ENCODE measurements at places on chromosomes 1 and 21.

GRCh38 chr1:18481921-18482701 is 1.4 kb downstream of the KLHDC7A start:
- no peak for ATAC-seq

GRCh38 chr1:26839339-26839722 is 12.8 kb downstream of the ZDHHC18 start:
- ATAC-seq, result no peak

DNA sequence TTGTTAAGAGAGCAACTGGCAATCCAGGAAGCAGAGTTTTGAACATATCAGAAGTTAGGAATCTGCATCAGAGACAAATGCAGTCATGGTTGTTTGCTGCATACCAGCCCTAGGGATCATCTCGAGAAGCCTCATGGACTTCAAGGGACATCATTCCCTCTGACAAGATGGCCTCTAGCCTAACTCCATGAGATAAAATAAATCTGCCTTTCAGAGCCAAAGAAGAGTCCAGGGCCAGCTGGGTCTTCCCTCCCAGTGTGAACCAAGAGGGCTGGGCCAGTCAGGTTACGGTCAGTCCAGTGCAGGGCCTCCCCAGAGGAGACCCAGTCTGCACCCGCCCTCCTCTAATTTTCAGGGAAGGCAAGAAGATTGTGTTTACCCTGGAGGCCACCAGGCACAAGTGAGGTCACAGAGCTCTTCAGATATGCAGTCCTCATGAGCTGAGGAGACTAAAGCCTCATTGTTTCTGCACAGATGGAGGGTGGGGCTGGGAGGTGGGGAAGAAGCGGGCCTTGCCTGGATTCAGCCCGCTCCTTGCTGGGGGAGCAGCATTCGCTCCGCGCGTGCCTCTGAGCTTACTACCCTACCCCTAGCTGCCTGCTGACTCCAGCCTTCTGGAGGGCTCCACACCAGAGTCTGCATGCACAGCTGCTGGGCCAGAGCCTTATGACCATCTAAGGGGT is 52.8 kb downstream of the CAPN2 start:
- ATAC-seq, result peak; percentile 27

DNA sequence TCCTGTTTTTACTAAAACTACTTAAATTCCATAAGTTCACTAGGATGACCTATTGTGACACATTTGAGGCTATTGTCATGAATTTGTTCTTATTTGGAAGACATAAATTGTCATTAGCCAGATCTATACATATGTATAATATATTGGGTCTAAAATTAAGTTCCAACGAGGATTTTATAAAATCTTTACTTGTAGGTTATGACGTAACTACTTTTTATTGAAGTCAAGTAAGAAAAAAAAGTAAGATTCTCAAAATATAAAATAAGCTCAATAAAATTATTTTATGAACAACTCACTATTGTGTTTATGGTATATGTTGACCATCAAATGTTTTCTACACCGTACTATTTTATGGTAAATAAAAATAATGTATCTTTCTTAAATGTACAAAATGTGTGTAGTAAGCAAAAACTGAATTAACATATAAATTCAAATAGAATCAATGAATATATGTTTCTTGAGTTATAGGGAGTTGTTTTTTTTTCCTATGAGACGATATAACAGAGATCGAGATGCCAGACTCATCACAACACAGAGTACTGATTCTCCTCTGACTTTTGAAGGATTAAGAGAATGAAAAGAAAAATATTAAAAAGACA is 64.1 kb downstream of the NEGR1 start:
- no peak for ATAC-seq

GRCh38 chr1:210692796-210693195 is 364.1 kb downstream of the HHAT start:
- no peak for ATAC-seq

- ATAC-seq, result peak; percentile 98
Measured at GRCh38 chr1:12464598-12465056, 153.4 kb downstream of the DHRS3 start.

- ATAC-seq, result no peak
Measured at GRCh38 chr1:209835782-209836298, 8.1 kb downstream of the UTP25 start.

GRCh38 chr1:111848852-111849545 is 93.3 kb downstream of the DDX20 start:
- no peak for ATAC-seq

- no peak for ATAC-seq
Measured at GRCh38 chr1:199590708-199591107, 436.8 kb upstream of the NR5A2 start.

DNA sequence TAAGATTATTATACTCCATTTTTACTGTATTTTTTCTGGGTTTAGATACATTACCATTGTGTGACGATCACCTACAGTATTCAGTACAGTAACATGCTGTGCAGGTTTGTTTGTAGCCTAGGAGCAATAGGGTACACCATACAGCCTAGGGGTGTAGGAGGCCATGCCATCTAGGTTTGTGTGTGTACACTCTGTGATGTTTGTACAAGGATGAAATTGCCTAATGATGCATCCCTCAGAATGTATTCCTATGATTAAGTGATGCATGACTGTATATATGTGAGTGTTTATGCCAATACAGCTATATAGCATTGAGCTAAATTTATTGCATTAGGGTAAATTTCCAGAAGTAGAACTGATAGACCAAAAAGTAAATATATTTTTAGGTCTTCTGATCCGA is 23.3 kb downstream of the TUFT1 start:
- ATAC-seq, result no peak

DNA sequence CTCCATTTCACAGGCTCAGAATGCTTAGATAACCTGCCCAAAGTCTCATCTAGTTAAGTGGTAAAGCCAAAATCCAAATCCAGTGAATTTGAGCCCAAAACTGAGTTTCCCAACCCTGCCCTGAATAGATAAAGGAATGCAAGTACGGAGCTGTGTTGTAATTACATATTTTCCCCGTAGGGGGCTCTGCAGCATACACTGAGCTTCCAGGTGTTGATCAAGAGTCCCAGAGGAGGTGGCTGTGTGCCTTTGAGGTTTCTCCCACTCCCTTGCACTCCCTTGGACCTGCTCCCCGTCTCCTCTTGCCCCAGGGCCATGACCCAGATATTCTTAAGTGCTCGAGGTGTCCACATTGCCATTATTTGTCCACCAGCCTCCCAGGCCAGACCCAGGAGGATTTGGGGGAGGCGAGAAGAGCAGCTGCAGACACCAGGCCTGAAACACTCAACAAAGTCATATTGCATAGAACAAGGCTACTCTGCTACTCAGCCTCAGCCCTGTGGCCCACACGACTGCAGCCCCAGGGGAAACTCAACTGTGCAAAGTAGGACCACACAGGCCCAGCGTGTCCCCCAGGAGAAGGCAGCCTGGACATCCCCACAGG is 18.4 kb upstream of the LY9 start:
- peak; percentile 73 for ATAC-seq

DNA sequence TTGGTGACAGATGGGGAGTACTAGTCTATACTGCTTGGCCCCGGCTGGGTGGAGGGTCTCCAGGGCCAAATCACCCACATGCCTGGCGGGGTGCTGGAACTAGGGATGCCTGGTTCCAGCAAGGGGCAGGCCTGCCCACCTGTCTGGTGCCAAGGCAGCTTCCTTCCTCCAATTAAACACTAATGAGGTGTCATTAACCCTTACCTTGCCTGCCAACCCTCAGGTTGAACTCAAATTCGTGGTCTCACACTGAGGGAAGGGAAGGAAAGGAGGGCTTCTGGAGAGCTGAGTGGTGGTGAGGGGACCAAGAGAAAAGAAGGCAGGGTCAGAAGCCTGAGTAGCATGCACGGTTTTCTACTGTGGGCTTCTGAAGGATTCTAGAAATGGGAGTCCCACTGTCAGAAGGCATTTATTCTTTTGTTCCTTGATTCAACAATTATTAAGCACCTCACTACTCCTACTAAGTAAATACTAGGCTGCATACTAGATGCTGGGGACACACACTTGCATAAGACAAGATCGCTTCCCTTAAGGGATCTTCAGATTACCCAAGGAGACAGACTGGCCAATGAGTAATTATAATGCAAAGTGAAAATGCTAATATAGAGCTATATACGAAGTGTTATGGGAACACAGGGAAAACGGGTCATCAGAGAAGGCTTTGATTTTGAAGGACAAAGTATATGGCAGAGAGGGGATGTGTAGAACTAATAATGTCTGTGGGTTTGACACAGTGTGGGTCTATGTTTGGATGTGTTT is 5.9 kb upstream of the EFNA3 start:
- no peak for ATAC-seq

DNA sequence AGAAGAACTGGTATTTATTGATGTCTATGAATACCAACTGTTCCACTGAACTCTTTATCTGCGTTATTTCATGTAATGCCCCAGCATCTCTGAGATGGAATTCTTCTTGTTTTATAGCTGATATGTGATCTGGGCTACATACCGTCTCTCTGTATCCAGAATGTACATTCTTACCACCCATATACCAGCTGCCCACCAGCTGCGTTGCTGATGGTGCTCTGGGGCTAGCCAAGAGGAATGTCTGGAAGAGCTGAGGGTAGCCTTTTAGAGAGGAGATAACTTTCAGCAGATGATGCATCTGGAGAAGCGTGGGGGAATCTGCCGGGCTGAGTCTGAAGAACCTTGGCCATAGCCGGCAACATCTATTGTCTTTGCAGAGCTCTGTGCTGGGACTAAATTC is 137.5 kb downstream of the RYR2 start:
- no peak for ATAC-seq

DNA sequence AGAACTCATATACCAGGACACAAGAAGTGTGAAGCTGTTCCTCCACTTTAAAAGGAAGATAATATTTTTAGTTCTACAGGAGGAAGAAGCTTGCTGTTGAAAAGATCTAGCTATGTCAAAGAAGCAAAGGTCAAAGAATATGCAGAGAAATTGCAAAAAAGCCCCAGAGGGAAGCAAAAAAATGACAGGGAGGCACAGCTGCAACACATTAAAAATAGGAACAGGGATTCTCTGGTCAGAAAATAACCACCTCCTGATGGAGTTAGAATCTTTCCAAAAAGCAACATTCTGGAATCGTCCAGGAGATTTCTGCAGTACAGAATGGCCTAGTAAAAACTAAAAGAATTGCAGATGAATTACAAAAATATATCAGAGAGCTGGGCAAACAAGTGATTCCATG is 238.9 kb upstream of the PRMT6 start:
- no peak for ATAC-seq

- no peak for ATAC-seq
Measured at GRCh38 chr1:211520641-211521040, 28.7 kb upstream of the RD3 start.

- peak; percentile 72 for ATAC-seq
Measured at GRCh38 chr1:100400404-100400803, 48.1 kb downstream of the CDC14A start.

DNA sequence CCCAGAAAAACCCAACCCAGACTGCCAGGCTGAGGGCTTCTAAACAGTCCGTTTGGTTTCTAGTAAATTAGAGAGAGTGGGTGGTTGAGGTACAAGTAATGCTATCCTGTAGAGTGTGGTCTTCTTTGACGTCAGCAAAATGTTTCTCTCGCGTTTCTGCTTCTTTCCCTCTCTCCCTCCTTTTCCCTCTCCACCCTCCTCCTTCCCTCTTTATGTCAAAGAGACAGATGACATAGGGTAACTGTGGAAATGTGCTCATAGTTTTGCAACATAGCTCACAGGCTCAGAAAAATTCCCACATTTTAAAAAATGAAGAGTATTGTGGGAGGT is 158.3 kb downstream of the TOMM20 start:
- ATAC-seq, result peak; percentile 56
